IPS DF 19.7 (cell line): ENCODE measurements at places on chromosomes 5 and 9.
A peak's percentile ranks its signal among the peaks of the same experiment; 100 is the strongest.

DNA sequence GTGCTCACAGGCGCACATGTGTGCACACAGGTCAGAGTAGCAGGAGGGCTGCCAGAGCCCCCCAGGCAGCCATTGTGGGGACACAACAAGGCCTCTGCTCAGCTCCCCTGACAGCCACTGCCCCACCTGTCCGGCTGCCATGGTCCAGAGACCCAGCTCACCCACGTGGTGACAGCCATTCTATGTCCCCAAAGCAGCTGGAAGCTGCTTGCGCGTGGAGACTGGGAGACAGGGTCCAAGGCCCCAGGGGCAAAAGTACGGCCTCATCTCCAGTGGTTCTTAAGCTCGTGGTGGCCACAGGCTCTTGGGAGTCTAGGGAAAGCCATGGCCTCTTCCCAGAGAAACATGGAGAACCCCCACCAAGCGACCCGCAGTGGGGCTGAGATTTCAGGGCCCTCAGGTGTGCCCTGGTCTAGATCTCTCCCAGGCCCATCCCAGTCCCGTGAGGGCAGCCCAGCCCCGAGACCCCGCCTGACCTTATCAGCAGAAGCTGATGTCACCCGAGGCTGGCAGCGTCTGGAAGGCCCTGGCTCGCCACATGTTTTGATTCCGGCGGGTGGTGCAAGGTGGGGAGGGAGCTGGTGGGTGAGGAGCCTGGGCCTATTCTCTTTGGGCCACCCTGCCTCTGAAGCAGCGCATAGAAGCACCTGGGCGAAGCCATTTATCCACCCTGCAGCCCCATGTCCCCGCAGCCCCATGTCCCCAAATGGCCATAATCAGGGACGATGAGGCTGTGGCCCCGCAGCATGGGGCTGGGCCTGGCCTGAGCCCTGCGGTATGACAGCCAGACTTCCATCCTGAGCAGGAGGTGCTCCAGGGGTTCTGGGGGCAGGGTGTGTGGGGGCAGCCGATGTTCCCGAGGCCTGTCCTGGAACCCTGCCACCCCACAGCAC, 31.7 kb downstream of the GLT6D1 start:
- DNase-seq = no peak

DNA sequence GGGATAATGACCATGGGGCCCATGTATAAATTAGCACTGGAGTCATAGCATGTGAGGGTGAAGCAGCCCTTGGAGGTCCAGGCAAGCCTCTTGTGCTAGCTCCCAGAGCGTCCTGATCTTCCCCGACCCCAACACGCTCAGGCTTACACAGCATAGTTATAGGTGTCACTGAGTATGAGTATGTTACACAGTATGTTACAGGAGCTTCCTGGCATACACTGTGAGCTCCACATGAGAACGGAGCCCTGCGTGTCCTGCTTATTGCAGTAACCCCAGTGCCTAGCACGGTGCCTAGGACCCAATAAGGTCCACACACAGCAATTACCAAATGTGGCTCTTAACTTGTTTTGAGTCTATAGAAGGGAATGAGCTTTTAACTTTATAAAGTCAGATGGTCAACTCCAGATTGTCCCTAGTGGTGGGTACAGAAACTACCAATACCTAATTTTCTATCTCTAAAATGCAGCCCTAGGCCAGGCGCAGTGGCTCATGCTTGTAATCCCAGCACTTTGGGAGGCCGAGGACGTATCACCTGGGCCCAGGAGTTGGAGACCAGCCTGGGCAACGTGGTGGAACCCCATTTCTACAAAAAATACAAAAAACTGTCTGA, 64.1 kb downstream of the PLAC8L1 start:
- no peak for DNase-seq

DNA sequence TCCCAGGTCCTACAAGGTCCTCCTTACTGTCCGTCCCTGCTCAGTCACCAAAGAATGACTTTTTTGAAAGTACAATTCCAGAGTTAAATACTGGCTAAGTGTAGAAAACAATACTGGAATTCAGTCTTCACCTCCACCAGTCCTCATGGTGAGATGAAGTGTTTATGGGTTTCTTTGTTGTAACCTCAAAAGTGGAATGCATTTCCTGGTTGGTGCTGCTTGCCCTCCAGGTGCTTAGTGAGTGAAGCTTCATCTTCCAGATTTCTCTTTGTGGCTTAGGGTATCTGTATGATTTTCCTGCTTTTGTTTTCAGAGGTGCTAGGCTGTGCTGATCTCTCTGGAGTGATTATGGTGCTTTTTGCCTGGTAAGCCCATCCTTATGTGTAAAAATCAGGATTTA, 49.4 kb upstream of the DHFR start:
- DNase-seq = no peak

DNA sequence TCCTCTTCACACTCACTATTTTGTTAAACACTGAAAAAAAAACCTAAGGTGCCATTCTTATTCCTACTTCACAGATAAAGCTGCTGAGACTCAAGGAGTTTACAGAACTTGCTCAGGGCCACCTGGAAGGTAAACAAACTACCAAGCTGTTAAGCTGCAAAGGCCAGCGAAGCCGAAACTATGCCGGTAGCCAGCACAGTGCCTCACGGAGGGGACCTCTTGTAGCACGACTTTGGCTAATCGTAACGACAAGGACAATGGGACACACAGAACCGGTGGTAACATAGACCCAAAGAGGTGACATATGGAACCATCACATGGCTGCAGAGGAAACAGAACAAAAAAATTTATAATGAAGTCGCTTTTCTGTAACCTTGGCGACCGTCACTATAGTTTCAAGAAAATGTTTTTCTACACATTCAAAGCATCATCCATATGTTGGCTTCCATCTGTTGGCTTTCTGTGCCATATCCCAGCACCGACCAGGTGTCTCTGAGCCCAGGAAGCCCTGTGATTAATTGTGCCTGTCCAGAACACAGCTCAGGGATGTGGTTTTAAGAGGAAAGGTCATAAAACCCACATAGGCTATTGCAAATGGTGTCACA, 60.3 kb downstream of the S1PR3 start:
- no peak for DNase-seq

DNA sequence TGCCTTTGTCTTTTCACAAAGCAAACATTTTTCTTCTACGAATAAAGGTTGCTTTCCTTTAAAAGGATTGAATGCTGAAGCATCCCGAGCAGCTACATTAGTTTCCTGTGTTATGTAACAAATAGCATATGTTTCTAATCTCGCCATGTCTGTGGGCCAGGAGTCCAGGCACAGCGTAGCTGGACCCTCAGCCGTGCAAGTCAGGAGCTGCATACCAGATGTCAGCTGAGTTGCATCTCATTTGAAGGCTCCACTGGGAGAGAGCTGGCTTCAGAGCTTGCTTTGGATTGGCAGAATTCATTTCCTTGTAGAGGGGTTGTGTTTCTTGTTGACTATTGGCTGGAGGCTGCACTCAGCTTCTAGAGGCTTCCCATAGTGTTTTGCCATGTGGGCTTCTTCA, 16.0 kb upstream of the GOLPH3 start:
- DNase-seq = no peak

DNA sequence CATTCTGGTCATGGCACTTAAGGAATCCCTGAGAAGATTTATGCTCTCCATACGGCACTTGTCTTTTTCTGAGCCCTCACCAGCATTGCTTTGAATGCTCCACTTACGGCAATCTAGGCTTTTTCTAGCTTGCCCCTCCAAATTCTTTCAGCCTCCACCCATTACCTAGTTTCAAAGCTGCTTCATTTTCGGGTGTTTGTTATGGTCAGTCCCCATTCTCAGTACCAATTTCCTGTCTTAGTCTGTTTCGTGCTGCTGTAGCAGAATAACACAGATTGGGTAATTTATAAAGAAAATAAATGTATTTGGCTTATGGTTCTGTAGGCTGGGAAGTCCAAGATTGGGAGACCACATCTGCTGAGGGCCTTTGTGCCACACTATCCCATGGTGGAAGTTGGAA, 42.0 kb downstream of the ARHGEF28 start:
- DNase-seq = no peak

DNA sequence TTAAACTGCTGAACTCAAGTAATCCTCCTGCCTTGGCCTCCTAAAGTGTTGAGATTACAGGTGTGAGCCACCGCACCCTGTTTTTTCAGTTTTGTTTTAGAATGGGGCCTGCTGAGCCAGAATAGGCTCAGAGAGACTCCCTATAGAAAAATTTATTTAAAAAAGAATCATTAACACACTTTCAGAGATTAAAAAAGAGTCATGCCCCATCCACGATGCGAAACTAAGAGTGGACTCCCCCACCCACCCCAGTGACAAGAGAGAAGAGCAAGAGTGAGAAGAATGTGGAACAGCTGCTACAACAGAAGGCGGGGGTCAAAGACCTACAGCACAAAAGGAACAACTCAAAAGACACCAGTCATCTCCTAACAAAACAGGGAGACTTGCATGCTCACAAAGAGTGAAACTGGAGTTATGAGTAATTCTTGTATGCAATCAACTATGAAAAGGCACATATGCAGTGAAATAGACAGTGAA, 47.2 kb downstream of the GLDC start:
- no peak for DNase-seq

DNA sequence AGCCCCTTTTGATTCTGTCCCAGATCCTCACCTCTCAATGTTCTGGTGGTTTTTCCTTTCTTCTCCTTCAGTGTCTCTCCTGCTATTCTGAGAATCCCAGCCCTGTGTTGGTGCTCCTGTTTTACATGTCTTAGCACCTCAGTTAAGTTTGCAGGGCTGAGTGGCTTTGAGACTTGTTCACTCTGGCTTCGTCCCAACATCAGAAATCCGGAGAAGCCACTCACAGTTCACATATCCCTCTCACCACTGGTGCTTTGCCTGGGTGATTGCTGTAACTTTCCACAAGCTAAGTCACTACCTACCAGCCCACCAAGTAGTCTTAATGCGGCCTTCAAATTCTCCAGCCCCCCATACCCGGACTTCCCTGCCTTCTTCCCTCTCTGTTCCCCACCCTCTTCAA, 40.2 kb downstream of the CYFIP2 start:
- DNase-seq = no peak

- DNase-seq = no peak
Measured at GRCh38 chr9:134206311-134207300, 42.2 kb upstream of the RNU6ATAC start.

DNA sequence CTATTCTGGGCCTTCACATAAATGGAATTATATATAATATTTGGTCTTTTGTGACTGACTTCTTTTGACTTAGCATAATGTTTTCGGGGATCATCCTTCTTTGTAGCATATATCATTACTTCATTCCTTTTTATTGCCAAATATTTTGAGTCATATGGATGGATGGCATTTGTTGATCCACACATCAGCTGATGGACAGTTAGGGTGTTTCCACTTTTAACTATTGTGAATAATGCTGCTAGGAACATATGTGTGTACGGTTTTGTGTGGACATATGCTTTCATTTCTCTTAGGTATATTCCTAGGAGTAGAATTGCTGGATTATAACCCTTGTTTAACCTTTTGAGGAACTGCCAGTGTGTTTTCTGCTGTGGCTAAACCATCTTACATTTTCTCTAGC, 249.6 kb downstream of the FANCC start:
- DNase-seq = no peak

DNA sequence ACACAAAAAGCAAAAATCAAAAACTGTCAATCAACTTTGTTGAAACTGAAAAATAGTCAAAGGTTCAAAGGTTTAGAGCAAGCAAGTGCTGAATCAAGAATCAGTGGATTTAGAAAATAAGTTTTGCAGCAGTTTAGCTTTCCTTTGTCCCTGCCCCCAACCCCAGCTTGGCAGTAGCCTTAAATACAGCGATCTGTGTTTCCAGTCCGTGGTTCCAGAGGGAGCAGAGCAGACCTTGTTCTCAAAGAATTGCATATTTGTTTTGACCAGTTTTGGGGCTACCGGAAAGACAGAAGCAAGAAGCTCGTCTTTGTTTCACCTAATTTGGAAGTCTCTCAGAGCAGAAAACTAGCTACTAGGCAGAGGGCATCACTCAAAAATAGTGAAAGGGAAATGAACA, 57.2 kb upstream of the PRDM9 start:
- DNase-seq = no peak

- DNase-seq = no peak
Measured at GRCh38 chr9:8680157-8680556, 880.6 kb upstream of the DMAC1 start.

DNA sequence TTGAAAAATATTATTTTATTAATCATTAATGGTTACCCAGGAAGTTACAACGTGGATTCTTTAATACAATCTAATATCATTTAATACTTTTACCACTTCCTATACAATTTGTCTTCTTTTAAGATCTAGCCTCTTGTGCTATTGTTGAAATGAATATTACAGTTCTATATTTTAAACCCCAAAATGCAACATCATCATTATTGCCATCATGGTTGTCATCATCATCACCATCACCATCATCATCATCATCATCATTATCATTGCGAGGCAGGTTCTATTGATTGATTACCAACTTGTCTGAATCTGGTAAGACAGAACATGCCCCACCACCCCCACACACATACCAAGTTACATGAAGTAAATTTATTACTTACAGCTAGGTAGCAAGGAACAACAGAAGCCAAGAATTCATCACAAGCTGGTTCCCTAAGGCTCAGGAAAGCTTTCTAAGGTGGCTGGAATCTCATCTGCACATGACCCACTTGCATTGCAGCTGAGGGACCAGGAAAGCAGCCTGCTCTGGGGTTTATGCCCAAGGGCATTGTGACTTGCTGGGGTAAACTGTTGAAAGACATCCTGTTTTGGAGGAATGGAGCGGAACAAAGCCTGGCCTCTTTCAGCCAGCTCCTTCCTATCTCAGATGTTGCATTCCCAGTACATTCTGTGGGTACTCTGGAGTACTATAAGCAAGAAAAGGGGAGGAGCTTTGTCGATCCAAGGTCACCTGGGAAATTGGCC, 418.1 kb downstream of the PRR16 start:
- DNase-seq = peak; percentile 5

- no peak for DNase-seq
Measured at GRCh38 chr9:135410831-135411473, 68.6 kb upstream of the PPP1R26 start.

DNA sequence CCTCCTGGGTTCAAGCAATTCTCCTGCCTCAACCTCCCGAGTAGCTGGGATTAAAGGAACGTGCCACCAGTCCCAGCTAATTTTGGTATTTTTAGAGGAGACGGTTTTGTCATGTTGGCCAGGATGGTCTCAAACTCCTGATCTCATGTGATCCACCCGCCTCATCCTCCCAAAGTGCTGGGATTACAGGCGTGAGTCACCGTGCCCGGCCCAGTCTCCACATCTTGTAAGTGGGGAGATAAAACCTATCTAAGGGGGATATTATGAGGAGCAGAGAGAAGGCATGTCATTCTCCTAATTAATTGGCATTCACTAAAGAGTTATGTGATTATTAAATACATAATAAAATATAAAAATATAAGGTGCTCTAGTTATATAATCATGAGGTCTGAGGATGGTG, 94.1 kb upstream of the BOD1 start:
- DNase-seq = no peak

DNA sequence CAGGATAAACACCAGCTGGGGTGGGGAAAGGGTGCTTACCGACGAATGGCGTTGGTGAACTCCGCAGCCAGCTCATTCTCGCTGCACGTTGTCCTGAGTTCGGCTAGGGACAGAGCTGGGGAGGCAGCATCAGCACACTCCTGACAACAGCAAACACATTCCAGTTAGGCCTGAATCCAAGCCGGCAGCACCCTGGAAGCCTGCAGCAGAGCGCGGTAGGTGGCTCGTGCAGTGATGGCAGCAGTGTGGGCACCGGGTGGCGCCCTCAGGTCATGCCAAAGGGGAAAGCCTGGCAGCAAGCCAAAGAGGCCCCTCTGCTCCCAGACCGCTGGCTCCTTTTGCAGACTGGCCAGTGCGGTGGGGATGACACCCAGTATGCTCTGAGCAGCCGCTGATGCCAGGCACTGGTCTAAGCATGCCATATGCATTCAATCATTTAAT, 66.9 kb downstream of the DCP2 start:
- no peak for DNase-seq
